ENCODE measurements at places on chromosomes 16 and 17.

GRCh38 chr17:75319904-75320691, 30.9 kb upstream of the SLC25A19 start:
- no peak for DNase-seq

DNA sequence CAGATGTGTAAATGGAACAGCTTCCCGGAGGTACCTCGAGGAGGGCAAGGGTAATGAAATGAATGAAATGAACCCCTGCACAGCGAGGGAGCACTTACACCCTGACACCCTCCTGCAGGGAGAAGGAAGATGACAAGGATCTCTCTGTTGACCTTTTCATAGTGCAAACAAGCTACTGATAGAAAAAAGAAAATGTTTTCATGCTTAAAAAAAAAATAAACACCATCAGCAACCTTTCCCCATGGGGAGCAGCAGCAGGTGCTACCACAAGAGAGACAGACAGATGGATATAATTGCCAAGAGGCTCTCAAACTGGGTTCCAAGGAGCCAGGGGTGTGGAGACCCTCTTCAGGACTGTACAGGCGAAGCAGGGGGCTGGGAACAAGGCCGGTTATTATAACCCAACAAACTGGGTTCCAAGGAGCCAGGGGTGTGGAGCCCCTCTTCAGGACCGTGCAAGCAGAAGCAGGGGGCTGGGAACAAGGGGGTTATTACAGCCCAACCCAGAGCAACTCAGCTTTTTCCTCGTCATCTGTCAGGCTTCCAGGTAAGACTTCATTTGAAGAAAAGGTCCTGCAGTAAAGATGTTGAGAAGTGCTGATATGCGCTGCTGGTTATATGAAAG, 718 bp upstream of the RPH3AL start:
- no peak for DNase-seq

DNA sequence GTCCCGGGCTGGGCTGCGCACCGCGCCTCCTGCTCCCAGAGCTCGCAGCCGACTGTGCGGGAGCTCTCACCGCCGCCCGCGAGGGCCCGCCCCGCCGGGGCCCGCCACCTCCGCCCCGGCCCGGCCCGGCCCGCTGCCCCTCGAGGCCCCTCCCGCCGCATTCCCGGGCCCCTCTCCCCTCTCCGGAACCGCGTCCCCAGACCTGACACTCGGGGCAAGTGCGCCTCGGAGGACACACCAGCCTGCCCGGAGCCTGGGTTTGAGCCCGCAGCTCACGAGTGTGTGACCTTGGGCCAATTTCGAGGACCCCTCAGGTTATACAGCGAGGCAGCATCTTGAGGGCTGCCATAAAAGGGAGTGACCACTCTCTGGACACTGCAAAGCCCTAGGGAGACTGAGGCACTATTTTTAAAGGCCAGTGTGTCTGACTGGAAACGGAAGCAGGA, 2.0 kb upstream of the GRIN2C start:
- DNase-seq: no peak

DNA sequence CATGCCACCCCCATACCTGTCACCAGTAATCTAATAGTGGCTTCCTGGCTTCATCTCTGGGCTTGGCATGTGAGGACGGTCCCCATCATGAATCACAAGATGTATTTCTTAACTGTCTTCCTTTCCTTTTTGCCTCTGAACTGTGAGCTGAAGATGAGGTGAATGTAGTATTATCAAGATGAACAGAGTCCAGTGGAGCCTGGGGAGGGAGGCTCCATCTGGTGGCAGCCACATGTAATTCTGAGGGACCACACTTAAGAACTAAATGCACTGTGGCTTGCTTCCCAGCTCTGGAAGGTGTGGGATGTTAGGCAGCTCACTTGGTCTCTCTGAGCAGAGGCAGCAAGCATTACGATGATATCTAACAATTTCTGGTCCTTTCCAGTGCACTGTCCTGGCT, 354.9 kb upstream of the ASIC2 start:
- no peak for DNase-seq

GRCh38 chr16:87778476-87778829, 12.7 kb upstream of the KLHDC4 start:
- no peak for DNase-seq

Data from NCI-H1417 treated with DMSO at 0.1 percent for 48 hours (cell line).